ENCODE measurements at places on chromosomes 16 and 17.

DNA sequence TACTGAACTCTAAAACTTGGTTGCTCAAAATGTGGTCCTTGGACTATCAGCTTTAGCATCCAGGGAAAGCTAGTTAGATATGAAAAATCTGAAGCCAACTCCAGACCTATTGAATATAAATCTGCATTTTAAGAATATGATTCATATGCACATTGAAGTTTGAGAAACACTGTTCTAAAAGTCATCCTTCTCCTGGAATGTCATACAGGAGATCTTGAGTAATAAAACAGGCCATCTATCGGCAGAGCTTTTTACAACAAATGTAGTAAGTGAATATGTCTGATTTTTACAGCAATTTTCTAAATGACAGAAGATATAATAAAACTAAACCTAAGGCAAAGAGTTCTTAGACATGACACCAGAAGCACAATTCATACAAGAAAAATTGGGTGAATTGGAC, 140.4 kb downstream of the PMP22 start:
- DNase-seq: no peak

GRCh38 chr17:30323262-30323894, 10.5 kb downstream of the TMIGD1 start:
- DNase-seq: no peak

GRCh38 chr16:66342294-66342900, 24.1 kb upstream of the CDH5 start:
- no peak for DNase-seq

DNA sequence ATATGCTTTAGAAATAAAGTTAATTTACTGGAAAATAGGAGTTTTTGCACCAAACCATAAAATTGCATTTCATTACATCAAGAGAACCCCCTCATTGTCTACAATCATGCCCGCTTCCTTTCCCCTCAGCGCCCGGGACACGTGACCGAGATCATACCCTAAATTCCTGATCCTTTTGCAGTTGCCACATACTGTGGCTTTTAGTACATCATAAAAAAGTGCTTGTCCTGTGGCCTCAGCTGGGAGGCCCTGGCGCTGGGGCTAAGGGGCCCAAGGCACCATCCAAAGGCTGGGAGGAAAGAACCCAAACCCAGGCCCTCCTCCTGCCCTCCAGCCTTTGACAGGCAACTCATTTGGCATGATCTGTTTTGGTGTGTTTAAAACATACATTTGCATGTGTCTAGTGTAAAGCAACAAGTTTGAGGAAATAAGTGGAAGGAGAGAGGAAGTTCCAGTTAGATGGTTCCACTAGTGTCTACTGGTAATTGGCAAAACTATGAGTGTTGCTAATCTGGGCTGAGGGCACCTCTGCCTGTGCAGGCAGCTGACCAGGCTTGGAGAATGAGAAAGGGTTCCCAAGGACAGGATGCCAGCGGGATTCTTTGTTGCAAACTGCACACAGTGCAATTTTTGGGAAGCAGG, 6.0 kb downstream of the CDK5R1 start:
- no peak for DNase-seq

GRCh38 chr17:17462048-17462824, 14.6 kb upstream of the MED9 start:
- no peak for DNase-seq

DNA sequence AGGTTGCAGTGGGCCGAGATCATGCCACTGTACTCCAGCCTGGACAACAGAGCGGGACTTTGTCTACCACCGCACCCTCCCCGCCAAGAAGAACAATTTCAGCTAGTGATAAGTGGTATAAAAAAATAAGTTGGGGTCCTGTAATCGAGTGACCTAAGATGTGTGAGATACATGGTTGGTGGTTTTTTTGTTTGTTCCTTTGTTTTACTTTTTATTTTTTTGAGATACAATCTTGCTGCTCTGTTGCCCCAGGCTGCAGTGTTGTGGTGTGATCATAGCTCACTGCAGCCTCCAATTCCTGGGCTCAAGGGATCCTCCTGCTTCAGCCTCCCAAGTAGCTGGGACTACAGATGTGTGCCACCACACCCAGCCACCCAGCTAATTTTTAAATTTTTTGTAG, 58.7 kb downstream of the PITPNC1 start:
- no peak for DNase-seq

GRCh38 chr17:72726936-72727335, 365.6 kb downstream of the SLC39A11 start:
- no peak for DNase-seq

GRCh38 chr17:9544221-9544620, 31.4 kb downstream of the STX8 start:
- DNase-seq: no peak

DNA sequence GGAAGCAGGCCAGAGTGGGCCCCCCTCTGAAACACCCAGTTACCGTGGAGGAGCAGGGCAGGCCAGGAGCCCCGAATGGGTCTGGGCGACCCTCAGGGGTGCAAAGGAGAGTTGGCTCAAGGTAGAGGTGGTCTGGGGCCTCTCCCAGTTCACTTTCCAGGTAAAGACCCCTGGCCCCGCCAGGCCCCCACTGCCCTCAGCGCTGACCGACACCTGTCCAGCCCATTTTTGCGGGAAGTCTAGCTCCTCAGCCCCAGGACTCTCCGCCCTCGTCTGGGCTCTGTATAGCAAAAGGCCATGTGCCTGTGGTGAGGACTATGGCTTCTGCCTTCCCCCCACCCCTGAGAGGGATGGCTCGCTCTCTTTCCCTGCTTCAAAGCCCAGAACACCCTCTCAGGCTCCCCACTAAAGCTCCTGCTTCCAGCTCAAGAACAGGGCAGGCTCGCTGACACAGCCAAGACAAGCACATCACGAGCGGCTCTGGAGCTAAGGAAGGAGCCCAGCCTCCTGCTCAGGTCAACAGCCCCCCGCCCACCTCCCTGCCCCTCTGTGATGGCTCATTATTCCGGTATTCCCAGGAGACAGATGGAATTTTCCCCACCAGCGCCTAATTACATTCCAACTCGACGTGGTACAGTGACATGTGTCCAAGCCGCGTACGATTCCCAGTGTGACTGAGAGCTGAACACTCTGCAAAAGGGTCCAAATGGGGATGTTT, 59.4 kb downstream of the RTN4RL1 start:
- DNase-seq: no peak

GRCh38 chr17:41613277-41614082, 913 bp upstream of the KRT16 start:
- no peak for DNase-seq

DNA sequence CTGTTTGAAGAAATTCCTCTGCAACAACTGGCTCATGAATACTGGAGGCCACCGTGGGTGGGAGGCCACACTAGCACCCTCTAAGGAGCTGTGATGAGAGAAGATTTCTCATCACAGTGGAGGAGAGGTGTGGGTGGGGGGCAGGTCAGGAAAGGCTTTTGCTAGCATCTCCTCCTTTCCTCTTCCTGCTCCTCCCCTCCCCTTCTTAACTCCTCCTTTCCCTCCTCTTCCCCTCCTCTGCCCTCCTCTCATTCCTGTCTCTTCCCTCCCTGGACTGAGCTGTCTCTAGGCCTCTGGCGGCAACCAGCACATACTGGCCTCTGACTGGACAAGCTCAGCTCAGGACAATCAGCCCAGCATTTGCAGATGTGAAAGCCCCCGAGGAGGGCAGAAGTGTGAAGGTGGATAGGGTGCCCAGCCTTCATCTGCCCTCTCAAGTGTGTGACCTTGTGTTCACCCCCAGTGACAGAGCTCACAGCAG, 19.0 kb upstream of the LHX1 start:
- DNase-seq: no peak

- DNase-seq: no peak
These were observed 197.6 kb downstream of the XYLT1 start for GRCh38 chr16:17273142-17273561.

GRCh38 chr16:53945996-53946395, 242.0 kb downstream of the FTO start:
- DNase-seq: no peak

DNA sequence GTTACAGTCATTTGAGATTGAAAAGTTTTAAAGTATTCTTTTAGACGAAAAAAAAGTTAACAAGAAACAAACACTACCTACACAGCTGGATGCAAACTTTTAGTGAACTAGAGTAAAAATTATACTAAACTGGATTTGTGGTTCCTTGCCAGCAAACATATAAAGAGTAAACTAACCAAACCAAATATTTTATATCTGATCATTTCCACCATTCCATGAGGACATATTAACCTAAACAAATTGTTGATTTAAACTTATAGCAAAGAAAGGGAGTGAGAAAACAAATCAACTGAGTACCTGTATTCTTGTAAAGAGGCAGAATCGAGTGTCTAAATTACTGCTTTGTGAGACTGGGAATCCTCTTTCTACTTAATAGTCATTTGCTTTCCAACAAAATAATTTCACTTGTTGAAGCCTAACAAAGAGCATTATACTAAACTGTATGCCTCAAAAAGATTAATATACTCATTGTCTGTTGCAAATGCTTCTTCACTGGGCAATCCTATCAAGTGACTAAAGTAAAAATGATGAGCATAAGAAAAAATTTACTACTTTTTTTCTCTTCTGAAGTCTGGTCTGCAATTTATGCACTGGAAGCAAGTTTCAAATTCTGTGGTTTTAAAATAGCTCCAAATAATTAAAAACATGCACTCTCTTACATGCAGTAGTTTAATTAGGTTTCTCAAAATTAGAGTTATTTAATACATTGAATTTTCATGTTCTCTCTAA, 37.5 kb downstream of the AKAP10 start:
- no peak for DNase-seq

Data from GOT3 (cell line).